ENCODE measurements at places on chromosomes 16 and 17.

DNA sequence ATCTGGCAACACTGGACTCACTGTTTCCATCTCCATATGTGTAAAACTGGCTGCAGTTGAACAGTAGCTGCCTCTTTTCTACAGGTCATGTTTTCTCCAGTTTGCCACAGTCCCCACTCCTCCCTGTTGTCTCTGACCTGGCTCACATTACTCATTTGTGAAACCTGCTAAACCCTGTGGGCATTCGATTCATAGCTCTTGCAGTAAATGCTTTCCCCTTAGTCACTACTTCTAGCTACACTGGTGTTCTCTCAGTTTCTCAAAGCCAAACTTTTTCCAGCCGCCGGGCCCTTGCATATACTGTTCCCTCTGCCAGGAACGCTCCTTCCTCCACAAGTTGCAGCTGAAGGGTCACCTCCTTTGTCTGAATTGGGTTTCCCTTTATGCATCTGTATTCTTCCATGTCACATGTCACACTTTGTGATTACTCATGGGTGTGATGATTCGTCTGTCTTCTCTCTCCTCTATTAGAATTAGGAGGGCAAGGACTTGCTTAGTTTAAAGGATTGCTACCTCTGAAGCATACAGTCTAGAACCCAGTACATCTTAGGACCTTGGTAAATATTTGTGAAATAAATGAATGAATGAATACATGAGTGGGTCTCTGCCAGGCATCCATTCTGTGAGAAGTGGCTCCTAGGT is 15.0 kb upstream of the MT4 start:
- DNase-seq = no peak

DNA sequence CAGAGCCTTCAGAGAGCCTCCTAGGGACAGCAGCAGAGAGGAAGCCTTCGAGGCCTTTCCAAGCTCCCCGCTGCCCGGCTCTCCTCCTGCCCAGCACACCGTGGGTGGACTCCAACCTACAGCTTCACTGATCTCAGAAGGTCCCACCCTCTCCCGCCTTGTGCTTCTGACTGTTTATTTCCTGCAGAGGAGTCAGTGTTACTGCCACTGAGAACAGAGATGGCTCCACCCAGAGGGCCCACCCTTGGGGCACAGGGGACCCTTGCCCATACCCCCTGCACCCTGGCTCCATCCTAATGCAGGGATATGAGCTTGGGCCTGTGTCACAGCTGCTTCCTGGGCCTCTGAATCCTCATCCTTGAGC is 52.8 kb upstream of the TOB1 start:
- DNase-seq = peak; percentile 72

- no peak for DNase-seq
These were observed 14.8 kb downstream of the HDAC5 start for GRCh38 chr17:44108440-44109311.

GRCh38 chr16:88010968-88011483 is 59.8 kb downstream of the BANP start:
- DNase-seq = no peak

GRCh38 chr17:71378036-71378435 is 742.8 kb upstream of the SOX9 start:
- DNase-seq = no peak

GRCh38 chr16:5595849-5596248 is 498.3 kb upstream of the EEF2KMT start:
- DNase-seq = no peak

- DNase-seq = no peak
These were observed 40.0 kb upstream of the IL21R start for GRCh38 chr16:27361987-27362386.

DNA sequence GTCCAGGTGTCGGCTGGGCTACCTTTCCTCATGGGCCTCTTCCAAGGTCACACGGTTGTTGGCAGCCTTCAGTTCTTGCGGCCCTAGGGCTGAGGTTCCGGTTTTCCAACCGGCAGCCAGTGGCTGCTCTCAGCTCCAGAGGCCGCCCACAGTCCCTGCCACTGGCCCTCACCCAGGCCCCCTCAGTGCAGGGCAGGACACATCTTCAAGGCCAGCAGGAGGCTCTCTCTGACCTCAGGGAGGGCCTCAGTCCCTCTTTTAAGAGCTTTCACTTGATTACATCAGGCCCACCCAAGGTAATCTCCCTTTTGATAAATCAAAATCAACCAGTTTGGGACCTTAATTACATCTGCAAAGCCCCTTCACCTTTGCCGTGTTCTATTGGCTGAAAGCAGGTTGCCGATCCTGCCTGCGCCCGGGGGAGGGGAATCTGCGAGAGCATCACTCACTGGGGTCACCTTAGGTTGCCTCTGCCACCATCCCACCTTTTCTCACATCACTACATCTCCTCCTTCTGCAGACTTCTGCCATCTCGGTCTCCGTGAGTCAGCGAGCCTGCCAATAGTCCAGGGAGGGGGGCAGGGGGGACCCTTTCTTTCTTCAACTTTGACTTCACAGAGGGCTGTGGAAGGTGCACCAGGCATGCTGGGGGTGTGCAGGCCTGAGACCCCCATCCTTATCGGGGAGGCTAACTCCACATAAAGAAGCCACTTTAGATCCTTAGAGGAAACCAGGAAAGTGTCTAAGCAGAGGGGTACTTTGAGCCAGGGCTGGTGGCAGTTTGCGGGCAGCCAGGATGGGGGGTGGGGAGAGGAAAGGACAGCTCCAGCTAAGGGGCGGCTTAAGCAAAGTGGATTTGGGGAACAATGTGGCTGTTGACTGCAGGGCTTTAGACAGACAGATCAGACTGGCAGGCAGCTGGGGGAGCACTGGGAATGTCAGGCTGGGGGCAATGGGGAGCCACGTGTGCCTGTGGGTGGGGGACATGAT is 28.8 kb upstream of the NXPH3 start:
- no peak for DNase-seq

DNA sequence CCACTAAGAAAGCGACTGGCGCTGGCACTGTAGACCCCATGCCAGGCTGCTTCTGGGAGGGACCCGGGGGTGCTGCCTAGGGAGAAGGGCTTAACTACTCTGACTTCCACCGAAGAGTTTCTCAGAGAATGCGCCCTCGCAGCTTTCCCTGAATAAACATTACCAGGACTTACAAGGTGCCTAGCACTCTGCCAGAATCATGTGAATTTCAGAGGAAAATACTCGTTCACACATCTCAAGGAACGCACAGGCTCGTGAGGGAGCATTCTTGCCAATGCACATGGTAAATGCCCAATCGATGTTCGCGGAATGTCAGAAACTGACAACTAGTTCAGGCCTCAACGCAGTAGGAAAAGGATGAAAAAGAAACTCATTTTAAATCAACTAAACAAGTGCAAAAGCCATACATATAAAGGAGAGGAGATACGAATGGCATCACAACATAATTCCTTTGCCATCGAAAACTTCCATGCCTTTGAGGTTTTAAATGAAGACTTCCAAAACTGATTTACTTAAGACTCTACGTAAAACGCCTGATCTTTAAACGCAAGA is 999 bp downstream of the CMC2 start:
- DNase-seq = no peak

GRCh38 chr16:84084570-84085270 is 32.0 kb downstream of the MBTPS1 start:
- DNase-seq = peak; percentile 88

DNA sequence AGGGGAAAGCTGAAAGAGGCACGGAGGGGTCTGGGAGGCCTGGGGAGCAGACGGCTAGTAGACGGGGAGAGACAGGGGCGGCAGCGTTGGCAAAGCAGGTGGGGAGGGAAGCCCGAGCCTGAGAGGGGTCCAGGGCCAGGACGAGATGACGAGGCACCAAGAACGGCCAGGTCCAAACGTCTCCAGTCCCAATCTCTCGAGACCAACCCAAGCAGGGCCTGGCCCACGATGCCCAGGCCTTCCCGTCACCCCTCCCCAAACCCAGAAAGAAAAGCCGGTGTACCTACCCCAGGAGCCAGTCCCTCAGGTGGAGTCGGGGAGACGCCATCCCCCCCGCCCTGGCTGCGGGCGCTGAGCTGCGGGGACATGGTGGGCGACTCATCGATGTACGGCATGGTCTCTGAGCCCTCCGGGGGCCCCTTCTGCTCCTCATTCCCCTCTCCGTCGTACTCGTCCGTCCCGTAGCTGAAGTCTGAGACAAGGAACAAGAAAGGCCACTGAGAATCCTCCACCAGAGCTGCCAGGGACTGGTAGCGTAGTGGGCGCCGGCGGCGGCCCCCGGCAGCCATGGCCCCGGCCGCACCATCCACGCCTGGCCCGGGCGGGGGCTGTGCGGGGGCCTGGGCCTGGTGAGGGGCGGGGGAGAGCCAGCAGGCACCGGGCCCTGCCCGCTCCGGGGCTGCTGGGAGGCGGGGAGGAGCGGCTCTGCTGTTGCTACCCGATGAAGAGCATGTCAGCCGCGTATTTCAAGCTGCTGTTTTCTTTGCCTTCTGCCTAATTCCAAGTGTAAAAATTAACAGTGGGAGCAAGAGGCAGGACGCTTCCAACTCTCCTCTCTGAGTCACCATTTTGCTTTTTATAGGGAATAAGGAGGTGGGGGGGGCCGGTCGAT is 54.6 kb downstream of the ABR start:
- no peak for DNase-seq

DNA sequence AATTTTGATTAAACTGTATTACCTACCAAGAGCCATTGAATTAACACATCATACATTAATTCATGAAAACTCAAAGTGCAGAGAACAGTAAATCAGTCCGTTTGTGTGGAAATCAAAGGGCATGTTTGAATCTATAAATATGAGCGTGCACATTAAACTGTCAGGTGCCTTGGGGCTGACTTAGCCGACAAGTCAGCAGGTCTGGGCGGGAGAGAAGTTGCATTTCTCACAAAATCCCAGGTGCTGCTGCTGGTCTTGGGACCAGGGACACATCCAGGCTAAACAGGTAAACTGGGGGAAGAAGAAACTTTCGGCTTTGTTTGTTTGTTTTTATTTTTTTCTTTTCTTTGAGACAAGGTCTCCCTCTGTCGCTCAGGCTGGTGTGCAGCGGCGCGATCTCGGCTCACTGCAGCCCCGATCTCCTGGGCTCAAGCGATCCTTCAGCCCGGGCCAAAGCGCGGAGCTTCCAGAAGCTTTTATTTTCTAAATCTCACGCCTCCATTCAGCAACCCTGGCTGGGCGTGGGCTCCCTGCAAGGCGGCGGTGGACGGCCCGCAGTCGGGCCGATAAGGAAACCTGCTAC is 213.9 kb downstream of the MRTFB start:
- DNase-seq = no peak

GRCh38 chr17:30780343-30780742 is 44.1 kb downstream of the CRLF3 start:
- DNase-seq = no peak

GRCh38 chr16:86821895-86822294 is 243.5 kb downstream of the FOXL1 start:
- no peak for DNase-seq

DNA sequence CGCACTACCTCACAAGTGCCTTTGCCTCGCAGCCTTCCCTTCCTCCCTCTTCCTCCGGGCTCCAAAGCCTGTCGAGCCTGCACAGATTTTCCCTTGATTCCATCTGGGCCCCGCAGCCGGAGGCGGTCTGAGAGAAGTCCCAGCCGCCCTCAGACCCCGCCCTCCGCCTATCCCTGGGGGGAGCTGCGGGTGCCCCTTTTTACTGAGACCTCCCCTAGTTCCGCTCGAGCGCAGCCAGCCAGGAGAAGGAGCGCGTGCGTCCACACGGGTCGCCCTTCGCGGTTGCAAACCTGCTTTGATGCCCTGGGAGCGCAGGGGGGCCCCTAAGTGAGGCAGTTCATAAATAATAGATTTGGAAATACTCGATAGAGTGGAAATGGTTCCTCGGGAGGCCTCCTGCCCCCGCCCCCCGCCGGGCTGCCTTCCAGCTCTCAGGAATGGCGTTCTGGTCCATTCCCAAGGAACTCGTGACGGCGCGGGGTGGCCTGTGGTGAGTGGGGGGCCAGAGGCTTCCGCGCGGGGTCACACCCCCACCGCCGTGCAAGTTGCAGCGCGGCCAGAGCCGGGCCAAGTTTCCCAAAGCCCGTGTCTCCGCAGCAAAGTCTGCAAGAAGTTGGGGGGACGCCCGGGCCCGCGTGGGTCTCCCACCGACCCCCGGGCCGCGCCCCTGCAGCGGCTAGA is 610 bp downstream of the C16orf74 start:
- DNase-seq = no peak

- no peak for DNase-seq
These were observed 34.9 kb downstream of the PECAM1 start for GRCh38 chr17:64355536-64356303.

DNA sequence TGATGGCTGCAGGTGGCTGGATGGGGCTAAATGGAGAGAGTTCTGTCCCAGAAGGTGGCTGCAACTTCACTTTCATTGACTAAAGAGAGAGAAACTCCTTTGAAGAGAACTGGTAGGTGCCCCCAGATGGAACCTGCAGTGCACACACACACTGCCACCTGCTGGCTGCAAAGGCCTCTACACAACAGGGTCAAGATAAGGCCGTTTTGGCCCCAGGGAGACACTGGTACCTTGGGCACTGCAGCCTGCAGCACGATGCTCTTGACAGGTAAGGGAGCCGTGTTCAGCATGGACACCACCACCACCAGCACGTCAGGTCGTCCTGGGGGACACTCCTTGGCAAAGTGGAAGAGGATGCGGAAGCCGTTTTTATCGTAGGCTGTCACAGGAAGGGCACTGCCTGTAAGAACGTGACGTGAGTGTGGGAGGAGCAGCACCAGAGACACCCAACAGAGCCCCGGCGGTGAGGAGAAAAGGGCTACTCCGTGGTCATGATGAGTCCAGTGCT is 22.7 kb downstream of the GGA3 start:
- DNase-seq = peak; percentile 88

DNA sequence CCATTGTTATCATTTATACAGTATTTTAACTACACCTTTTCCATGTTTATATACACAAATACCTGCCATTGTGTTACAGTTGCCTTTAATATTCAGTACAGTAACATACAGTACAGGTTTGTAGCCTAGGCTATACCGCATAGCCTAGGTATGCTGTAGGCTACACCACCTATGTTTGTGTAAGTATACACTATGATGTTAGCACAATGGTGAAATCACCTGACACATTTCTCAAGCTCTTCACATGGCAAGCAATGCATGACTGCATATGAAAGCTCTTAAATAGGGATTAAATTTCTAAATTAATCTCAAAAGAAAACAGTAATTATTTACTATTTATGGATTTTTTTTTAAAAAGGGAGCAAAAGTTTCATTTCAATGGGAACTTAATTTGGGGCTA is 12.0 kb downstream of the LRRC37B start:
- no peak for DNase-seq

GRCh38 chr17:16912021-16912962 is 59.6 kb downstream of the TNFRSF13B start:
- no peak for DNase-seq

- DNase-seq = no peak
These were observed 190.2 kb upstream of the CDH11 start for GRCh38 chr16:65312071-65312470.

- DNase-seq = no peak
These were observed 8.8 kb downstream of the CNP start for GRCh38 chr17:41975099-41976083.

- no peak for DNase-seq
These were observed 14.9 kb upstream of the TEX2 start for GRCh38 chr17:64277831-64278562.

Data from activated effector memory CD4-positive, alpha-beta T cell treated with anti-CD3 and anti-CD28 coated beads, Interleukin-2, amount 50 U/mL, for 16 hours (primary cell).